Activated CD4-positive, alpha-beta T cell treated with anti-CD3 and anti-CD28 coated beads, Interleukin-2, amount 10 ng/mL, durations not matched to agents 24 days and 14 days (primary cell): ENCODE measurements at places on chromosomes 2 and 18. TPM values are rescaled to one million over a fixed set of nuclear protein-coding genes. Genes with fewer than 3 reads are reported as not detected.

DNA sequence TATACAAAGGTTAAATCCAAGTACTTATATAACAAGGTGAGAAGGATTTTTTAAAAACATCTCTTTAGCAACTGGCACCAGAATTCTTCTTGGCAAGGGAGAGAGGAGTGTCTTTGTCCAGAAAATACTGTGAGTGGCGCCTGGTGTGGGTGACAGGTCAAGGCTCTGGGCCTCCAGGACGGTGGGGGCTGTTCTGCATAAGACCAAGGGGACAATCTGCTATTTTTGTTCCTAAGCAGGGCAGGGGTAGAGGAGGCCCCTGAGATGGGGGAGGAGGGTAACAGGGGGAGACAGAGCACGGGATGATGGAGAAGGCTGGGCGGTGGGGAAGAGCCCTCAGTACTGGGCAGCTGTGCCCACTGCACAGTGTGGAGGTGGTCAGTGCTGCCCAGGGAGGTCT is 51.6 kb upstream of the TAF1B start:
- peaks cover 2% of the 10 kb centered on the region for H3K27me3 ChIP-seq
- H3K36me3 ChIP-seq = peaks cover 3% of the 10 kb centered on the region
- no peak overlapping the region for H3K4me3 ChIP-seq

GRCh38 chr18:77967071-77967470 is 717.4 kb downstream of the GALR1 start:
- no peaks in the 10 kb centered on the region for H3K36me3 ChIP-seq
- H3K4me1 ChIP-seq = no peaks in the 10 kb centered on the region
- no peak overlapping the region for H3K4me3 ChIP-seq
- no peaks in the 10 kb centered on the region for H3K27me3 ChIP-seq
- H3K27ac ChIP-seq = no peak overlapping the region

DNA sequence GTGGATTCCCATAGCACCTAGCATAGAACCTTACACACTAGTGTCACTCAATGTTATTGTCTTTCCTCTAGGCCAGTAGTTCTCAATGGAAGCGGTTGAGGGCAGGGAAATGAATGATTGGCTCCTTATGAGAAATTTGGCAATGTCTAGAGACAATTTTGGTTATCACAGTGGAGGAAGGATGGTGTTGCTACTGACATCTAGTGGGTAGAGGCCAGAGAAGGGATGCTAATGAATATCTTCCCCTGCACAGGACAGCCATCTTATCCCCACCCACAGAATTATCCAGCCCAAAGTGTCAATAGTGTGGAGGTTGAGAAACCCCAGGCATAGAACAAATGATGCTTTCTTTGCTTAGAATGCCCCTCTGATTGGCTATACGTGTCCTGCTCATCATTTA is 15.8 kb downstream of the C18orf63 start:
- H3K4me3 ChIP-seq = no peak overlapping the region
- no peaks in the 10 kb centered on the region for H3K36me3 ChIP-seq
- H3K4me1 ChIP-seq = no peaks in the 10 kb centered on the region
- DNase-seq = no peak
- H3K27me3 ChIP-seq = peaks cover 18% of the 10 kb centered on the region
- no peak overlapping the region for H3K27ac ChIP-seq

- no peaks in the 10 kb centered on the region for H3K36me3 ChIP-seq
- H3K27ac ChIP-seq = no peak overlapping the region
- DNase-seq = no peak
- H3K27me3 ChIP-seq = peaks cover 3% of the 10 kb centered on the region
- no peaks in the 10 kb centered on the region for H3K4me1 ChIP-seq
Measured at GRCh38 chr2:206418968-206419367, 24.4 kb upstream of the ADAM23 start.

DNA sequence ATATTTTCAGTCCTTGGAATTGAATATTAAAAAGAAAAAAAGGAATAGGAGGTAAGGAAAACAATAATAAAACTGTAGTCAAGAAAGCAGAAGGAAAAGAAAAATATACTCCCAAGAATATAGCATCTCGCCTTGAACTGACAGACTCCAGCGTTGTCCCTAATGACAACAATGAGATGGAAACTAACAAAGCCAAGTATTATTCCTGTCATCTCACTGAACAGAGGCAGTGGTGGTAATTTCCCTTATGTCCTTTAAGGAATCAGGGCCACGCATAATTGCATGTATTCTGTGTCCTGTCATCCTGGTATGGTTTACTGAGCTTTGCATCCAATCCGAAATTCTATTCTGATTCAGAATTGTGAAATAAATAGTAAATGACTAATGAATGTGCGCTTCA is 158.9 kb downstream of the LRRTM4 start:
- no peak for DNase-seq
- no peaks in the 10 kb centered on the region for H3K27me3 ChIP-seq
- H3K4me1 ChIP-seq = no peaks in the 10 kb centered on the region
- no peaks in the 10 kb centered on the region for H3K36me3 ChIP-seq
- H3K27ac ChIP-seq = no peak overlapping the region
- H3K4me3 ChIP-seq = no peak overlapping the region

DNA sequence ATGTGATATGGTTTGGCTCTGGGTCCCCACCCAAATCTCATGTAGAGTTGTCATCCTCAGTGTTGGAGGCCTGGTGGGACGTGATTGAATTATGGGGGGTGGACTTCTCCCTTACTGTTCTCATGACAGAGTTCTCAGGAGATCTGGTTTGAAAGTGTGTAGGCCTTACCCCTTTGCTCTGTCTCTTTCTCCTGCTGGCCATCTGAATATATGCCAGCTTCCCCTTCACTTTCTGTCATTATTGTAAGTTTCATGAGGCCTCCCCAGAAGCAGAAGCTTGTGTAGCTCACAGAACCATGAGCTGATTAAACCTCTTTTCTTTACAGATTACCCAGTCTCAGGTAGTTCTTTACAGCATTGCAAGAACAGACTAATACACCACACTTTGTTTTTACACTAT is 222.3 kb downstream of the DOK6 start:
- H3K36me3 ChIP-seq = no peaks in the 10 kb centered on the region
- H3K4me3 ChIP-seq = no peak overlapping the region
- no peaks in the 10 kb centered on the region for H3K4me1 ChIP-seq
- no peak overlapping the region for H3K27ac ChIP-seq
- DNase-seq = no peak

DNA sequence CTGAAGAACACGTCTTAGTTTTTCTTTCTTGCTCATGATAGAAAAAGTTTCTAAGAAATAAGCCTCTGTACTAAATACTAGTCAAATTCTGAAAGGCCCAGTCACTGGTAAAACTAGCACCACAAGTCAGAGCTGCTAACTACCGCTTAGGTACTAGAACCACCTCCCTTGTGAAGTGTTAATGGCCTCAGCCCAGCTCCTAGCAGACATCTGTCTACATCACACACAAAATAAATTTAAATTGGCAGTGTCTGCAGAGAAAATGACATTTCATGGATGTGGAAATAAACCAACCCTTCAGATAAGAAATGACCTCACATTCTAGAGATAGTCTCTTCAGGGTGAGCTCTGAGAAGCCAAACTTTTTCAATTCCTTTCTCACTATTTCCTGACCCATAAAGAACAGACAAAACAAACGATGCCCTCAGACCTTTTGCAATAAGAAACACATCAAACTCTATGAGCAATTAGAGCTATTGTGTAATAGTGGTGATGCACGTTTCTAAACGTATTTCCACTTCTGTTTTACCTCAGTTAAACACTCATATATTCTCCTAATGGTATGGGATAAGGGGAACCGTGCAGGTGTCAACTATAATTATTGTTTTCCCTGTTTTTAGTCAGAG is 70.3 kb upstream of the DSG1 start:
- no peaks in the 10 kb centered on the region for H3K4me1 ChIP-seq
- H3K27ac ChIP-seq = no peak overlapping the region
- H3K36me3 ChIP-seq = no peaks in the 10 kb centered on the region
- H3K27me3 ChIP-seq = no peaks in the 10 kb centered on the region
- H3K4me3 ChIP-seq = no peak overlapping the region

DNA sequence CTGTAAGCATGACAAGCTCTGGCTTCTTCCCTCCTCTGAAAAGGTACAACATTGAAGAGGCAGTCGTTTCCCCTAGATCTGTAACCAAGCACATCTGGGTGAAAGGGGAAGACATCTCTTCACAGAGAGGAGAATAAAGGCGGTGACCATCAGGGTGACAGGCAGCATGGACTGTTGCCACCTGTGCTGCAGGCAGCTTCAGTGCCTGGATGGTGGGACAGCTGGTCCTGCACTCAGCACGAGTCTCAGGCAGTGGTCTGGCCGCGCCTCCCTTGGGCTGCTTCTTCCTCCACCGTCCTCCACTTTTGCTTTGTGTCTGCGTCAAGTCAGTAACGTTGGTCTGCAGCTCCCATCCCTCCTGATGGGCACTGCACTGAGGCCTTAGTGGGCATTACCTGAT is 264.4 kb downstream of the NEDD4L start:
- no peak for DNase-seq
- no peak overlapping the region for H3K4me3 ChIP-seq
- peaks cover 23% of the 10 kb centered on the region for H3K4me1 ChIP-seq

GRCh38 chr2:202152104-202152715 is 79.2 kb downstream of the KIAA2012 start:
- H3K4me3 ChIP-seq = no peak overlapping the region
- no peaks in the 10 kb centered on the region for H3K36me3 ChIP-seq
- H3K4me1 ChIP-seq = no peaks in the 10 kb centered on the region
- DNase-seq = no peak

- no peak for DNase-seq
- H3K4me3 ChIP-seq = no peak overlapping the region
- no peaks in the 10 kb centered on the region for H3K36me3 ChIP-seq
- peaks cover 8% of the 10 kb centered on the region for H3K27me3 ChIP-seq
- H3K27ac ChIP-seq = no peak overlapping the region
Measured at GRCh38 chr18:34965108-34965507, 76.1 kb upstream of the MAPRE2 start.

Gene CCDC85A
- not detected in 2 replicates for total RNA-seq

Gene VWA3B
- not detected in 2 replicates for total RNA-seq

Gene AGAP1
- 2.3 and 3.8 TPM in 2 replicates for total RNA-seq
